Fibroblast of pulmonary artery (primary cell): ENCODE measurements at places on chromosomes 7 and 10.

GRCh38 chr7:29328045-29328444, 133.5 kb downstream of the CHN2 start:
- DNase-seq: no peak

DNA sequence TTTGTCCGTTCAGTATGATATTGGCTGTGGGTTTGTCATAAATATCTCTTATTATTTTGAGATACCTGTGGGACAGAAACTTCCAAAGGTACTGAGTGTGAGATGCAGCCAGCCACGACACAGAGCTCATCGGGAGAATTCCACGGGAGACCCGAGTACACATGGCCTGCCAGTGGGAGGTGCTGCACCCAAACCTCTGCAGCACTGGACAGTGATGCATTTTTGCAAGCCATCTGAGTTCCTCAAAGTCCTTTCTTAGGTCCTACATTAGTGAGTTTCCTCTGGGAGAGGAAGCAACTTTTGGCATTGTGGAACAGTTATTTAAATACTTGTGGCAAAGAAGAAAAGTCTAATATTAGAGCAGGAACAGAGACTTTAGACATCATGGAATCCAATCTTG, 77.5 kb downstream of the ARID5B start:
- no peak for DNase-seq

DNA sequence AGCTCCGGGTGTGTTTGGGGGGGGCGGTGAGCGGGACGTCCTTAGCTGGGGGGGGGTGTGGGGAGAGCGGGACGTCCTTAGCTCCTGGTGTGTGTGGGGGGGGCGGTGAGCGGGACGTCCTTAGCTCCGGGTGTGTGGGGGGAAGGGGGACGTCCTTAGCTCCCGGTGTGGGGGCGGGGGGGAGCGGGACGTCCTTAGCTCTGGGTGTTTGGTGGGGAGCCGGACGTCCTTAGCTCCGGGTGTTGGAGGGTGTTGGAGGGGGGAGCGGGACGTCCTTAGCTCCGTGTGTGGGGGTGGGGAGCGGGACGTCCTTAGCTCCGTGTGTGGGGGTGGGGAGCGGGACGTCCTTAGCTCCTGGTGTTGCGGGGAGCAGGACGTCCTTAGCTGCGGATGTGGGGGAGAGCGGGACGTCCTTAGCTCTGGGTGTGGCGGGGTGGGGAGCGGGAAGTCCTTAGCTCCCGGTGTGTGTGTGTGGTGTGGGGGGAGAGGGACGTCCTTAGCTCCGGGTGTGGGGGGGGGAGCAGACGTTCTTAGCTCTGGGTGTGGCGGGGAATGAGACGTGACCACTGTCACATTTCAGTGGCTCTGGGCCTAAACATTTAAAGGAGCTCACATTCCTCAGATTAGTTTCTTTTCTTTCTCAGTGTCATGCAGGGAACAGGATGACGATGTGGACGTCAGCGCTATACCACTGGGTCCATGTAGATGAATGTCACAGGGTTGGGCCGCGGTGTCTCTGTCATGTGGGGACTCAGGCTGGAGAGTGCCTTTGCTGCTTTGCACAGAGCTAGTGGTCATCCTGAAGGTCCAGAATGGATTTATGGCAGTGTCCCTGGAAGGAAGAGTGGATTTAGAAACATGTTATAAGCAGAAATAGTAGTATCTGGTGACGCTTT, 7.5 kb downstream of the DYNC2I1 start:
- peak; percentile 69 for DNase-seq

DNA sequence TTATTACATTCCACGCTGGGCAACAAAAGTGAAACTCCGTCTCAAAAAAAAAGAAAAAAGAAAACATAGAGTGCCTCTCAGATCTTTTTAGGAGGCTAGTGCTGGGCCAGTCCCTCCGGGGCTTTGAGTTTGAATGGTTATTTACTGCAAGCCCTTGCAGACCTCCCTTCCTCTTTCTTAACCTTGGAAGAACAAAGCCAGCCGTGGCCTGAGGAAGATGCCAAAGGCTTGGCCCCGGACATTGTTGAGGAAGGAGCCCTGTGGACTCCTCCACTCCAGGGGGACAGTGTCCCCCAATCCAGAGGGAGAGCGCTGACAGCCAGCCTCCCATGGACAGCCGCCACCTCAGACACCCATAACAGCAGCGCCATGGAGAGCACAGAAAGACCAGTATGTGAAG, 5.0 kb downstream of the TSPAN33 start:
- no peak for DNase-seq

- no peak for DNase-seq
Measured at GRCh38 chr10:131346456-131346855, 34.9 kb upstream of the TCERG1L start.

- DNase-seq: no peak
Measured at GRCh38 chr7:13069841-13070240, 382.4 kb downstream of the ARL4A start.

DNA sequence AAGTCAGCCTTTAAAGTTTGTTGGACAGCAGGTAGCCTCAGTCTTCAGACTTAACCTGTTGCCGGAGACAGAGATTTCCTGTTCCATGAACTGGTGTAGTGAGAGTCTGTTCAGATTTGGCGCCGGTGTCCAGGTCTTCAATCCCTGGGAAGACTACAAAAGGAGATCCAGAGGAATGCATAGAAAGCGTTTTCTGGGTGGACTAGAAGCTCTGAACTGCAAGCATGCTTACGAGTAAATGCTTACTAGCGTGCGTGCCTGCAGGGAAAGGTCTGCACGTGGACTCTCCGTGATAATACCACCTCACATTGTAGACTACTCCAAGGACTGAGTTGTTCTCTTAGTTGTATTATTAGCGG, 878 bp downstream of the GLRX3 start:
- peak; percentile 45 for DNase-seq

GRCh38 chr10:86878983-86879713, 78.3 kb downstream of the MMRN2 start:
- DNase-seq: no peak

GRCh38 chr7:103941976-103942375, 47.5 kb downstream of the RELN start:
- no peak for DNase-seq

DNA sequence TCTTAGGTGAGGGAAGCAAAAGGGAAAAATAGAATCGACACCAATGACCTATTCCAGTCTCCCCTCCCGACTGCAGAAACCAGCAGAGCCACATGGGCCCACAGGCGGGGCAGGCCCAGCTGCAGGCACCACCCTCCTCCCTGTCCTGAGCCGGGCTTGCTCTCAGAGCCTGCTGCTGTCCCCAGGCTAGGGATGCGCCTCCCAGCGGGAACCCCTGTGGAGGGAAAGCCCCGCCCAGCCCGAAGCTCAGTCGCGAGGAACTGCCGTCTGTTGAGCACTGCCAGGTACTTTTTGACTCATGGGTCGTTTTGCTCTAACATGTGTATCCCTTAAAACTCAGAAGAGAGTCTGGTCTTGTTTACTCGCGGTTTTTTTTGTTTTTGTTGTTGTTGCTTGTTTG, 124.5 kb upstream of the RET start:
- DNase-seq: no peak

GRCh38 chr10:51119441-51119840, 45.2 kb downstream of the PRKG1 start:
- no peak for DNase-seq

- no peak for DNase-seq
Measured at GRCh38 chr7:1346851-1347250, 112.4 kb downstream of the MICALL2 start.

- DNase-seq: peak; percentile 55
Measured at GRCh38 chr10:90675621-90676020, 182.2 kb downstream of the HTR7 start.

DNA sequence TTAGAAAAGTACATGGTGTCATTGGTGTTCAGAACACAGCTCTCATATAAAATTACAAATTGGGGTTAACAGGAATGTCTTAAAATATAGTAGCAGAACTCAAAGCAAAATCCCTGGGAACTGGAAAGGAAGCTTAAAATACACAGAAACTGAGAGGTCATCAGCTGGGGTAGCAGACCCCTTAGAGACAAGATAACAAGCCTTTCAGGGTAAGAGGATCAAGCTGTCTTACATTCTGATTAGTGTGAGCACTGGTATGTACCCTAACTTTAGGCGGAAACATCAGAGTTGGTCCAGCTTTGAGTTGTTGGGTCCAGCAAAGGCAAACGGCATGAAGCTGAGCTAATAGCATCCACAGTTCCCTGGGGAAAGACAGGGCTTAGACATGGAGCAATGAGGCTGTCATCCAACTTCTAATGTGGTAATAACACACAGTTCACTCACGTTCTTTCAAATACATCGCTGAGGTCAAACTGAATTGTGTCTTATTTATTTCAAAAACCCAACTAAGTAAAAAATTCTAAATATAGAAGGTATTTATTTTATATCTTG, 32.6 kb downstream of the ARHGAP21 start:
- DNase-seq: peak; percentile 62

- DNase-seq: peak; percentile 85
Measured at GRCh38 chr7:121547544-121548092, 151.5 kb upstream of the FAM3C start.
